ENCODE measurements at places on chromosomes 3 and 15.
A peak's percentile ranks its signal among the peaks of the same experiment; 100 is the strongest.

- no peak for DNase-seq
Measured at GRCh38 chr15:83115410-83115809, 8.0 kb downstream of the TM6SF1 start.

GRCh38 chr3:25887907-25888306 lies 98.0 kb downstream of the OXSM start:
- no peak for DNase-seq

GRCh38 chr15:101103598-101103997 lies 148.2 kb downstream of the CHSY1 start:
- DNase-seq: no peak

DNA sequence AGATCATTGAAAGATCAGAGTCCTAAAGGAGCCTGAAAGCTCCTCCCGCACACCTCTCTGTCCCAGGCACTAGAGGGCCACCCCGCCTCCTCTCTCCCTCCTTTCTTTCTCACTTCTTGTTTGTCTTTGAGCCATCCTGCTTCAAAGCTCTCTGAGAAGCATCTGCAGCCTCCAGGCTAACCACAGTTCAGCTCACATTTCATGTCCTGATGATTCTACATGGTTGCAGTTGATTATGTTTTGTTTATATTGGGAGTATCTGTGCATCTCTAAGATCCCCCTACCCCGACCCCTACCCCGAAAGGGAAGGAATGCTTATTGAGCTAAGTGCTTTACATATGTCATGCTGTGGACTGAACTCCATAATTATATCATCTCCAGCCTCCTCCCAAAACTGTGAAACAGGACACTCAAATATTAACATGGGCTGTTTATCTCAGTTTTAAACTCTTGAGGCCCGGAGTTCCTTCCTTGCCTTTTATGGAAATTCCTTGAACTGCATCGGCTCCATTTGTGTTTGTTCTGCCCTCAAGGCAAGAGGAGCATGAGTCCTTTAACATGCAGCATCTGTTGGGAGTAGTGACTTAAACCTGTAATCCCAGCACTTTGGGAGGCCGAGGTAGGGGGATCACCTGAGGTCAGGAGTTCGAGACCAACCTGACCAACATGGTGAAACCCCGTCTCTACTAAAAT lies 30.9 kb downstream of the MGLL start:
- peak; percentile 86 for DNase-seq

DNA sequence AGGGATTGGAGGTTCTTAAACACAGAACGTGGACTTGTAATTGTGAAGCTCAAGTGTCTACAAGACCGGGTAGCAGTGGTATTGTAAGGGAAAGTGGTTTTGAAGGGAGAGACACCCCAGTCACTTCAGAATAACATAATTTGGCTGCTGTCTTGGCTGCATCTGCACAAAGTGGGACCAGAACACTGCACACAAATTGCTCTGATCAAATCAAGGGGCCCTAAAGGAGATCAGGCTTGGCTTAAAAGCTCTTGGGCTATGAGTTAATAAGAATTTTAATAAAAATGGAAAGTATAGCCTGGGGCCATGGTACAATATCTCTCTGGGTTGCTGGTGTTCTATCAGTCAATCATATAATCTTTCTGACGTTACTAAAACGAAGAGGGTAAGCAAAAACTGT lies 356.1 kb upstream of the ICE2 start:
- DNase-seq: no peak

DNA sequence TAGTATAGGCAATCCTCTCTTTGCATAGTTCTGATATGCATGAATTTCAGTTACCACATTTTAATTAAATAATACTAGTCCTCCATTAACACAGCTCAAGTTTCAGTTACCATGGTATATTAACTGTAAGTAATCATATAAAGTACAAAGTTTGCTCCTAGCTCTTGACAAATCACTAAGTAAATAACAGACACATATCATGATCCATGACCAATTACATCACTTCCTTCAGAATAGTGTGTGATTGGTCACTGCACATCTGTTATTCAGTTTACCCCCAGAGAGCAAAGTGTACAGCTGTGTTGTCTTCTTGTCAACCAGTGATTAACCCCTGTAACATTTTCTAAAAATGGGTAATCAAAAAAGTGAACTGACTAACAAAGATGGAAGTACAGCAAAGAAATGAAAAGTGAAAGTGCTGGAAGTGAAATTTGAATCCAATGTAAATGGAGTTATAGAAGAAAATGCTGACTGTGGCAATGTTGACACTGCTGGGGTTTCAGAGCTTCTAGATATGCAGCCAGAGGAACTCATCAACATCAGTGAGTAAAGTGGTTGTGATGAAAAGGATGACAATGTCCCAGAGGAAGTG lies 30.2 kb upstream of the LEKR1 start:
- no peak for DNase-seq

- no peak for DNase-seq
Measured at GRCh38 chr15:96108405-96108804, 222.1 kb upstream of the NR2F2 start.

DNA sequence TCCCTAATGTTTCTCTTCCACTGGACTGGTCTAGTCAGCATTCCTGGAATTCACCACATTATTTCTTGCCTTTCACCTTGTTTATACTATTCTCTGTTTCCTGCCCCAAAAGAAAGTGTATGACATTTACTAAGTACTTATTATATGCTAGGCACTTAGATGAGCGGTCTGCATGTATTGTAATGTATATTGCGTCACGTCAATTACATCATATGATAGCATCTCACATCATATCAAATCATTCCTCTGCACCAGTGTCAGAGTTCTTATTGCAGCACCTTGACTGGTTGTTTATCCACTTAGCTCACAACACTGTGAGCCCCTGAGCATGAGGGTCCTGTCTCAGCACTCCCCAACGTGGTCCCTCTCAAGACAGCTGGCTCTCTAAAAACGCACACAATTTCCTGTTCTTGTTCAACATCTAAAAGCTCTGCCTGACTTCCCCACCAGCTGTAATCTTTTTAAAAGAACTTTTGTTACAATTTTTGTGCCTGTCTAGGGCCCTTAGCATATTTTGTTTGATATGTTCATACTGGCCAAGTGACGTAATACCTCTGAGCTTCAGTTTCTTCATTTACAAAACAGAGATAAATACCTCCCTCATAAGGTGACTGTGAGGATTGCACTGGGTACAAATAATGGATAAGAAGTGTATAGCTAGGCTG lies 58.8 kb downstream of the ARHGAP31 start:
- DNase-seq: no peak

GRCh38 chr3:134428401-134428800 lies 54.2 kb upstream of the AMOTL2 start:
- DNase-seq: no peak

DNA sequence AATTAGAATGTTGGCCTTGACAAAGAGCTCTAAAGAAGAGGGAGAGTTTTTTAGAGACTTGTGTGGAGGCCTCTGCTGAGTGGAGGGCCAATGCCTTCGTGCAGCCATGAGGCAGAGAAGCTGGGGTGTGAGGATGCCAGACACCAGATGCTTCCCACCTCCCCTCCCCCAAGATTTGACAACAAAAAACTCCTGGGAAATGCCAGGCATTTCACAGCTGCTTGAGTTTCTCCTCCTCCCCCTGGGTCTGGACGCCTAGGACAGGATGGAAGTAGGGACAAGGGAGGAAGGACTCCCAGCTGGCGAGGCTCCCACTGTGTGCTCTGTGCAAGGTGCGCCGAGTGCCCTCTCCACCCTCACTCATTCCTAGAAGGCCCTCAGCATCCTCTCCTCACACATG lies 20.1 kb downstream of the TGM4 start:
- no peak for DNase-seq

All from islet precursor cell (in vitro differentiated cells).